ENCODE measurements at places on chromosomes 13 and 19. TPM values are rescaled to one million over a fixed set of nuclear protein-coding genes. Genes with fewer than 3 reads are reported as not detected.

GRCh38 chr13:42762917-42763316, 18.5 kb upstream of the FAM216B start:
- no peaks in the 10 kb centered on the region for H3K4me1 ChIP-seq
- no peak overlapping the region for H3K27ac ChIP-seq
- no peak for DNase-seq

Gene ZNF730
- total RNA-seq: 0.41 TPM

- peaks cover 21% of the 10 kb centered on the region for H3K4me1 ChIP-seq
- peaks cover 30% of the 10 kb centered on the region for H3K27me3 ChIP-seq
- H3K27ac ChIP-seq: no peak overlapping the region
- no peaks in the 10 kb centered on the region for H3K36me3 ChIP-seq
- no peak overlapping the region for H3K4me3 ChIP-seq
Observed at GRCh38 chr19:54099190-54099902, 1.3 kb downstream of the OSCAR start.

- H3K27ac ChIP-seq: no peak overlapping the region
- H3K36me3 ChIP-seq: no peaks in the 10 kb centered on the region
- no peak overlapping the region for H3K4me3 ChIP-seq
- no peaks in the 10 kb centered on the region for H3K4me1 ChIP-seq
- no peaks in the 10 kb centered on the region for H3K27me3 ChIP-seq
Observed at GRCh38 chr13:89457977-89458376, 1786.8 kb downstream of the SLITRK5 start.

DNA sequence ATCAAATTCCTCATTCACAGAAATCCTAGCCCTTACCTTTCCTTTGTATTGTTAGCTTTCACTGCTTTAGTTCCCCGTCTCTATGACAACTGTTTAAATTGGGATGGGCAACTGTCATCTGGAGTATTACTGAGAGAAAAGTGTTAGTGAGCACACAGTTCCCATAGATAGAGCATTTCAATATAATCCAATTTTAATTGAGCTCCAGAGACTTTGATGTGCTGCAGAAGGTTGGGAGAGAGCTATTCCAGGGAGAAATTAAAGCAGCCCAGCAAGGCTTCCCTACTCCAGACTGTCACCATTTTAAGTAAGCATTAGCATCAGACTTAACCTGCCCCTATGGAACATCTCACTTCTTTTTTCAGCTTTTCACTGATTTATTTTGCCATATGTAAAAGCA, 55.0 kb upstream of the MAB21L1 start:
- no peak for DNase-seq
- H3K36me3 ChIP-seq: no peaks in the 10 kb centered on the region
- H3K27ac ChIP-seq: no peak overlapping the region

- DNase-seq: peak; percentile 40
- H3K27ac ChIP-seq: no peak overlapping the region
- H3K4me3 ChIP-seq: no peak overlapping the region
- H3K4me1 ChIP-seq: no peaks in the 10 kb centered on the region
- H3K27me3 ChIP-seq: no peaks in the 10 kb centered on the region
Observed at GRCh38 chr13:37526710-37527473, 71.7 kb downstream of the POSTN start.

GRCh38 chr13:19888799-19889198, 25.4 kb upstream of the ZMYM5 start:
- DNase-seq: no peak
- no peak overlapping the region for H3K27ac ChIP-seq
- no peaks in the 10 kb centered on the region for H3K27me3 ChIP-seq
- no peak overlapping the region for H3K4me3 ChIP-seq
- no peaks in the 10 kb centered on the region for H3K4me1 ChIP-seq
- no peaks in the 10 kb centered on the region for H3K36me3 ChIP-seq

- no peak overlapping the region for H3K4me3 ChIP-seq
- no peak for DNase-seq
- H3K4me1 ChIP-seq: no peaks in the 10 kb centered on the region
- no peak overlapping the region for H3K27ac ChIP-seq
Observed at GRCh38 chr19:32917616-32917996, 48.0 kb upstream of the SLC7A9 start.

GRCh38 chr13:25733001-25733491, 318.8 kb downstream of the SHISA2 start:
- H3K27me3 ChIP-seq: peaks cover 8% of the 10 kb centered on the region
- H3K4me1 ChIP-seq: no peaks in the 10 kb centered on the region
- no peaks in the 10 kb centered on the region for H3K36me3 ChIP-seq
- DNase-seq: no peak
- H3K27ac ChIP-seq: no peak overlapping the region
- H3K4me3 ChIP-seq: no peak overlapping the region

- H3K27me3 ChIP-seq: no peaks in the 10 kb centered on the region
- no peaks in the 10 kb centered on the region for H3K36me3 ChIP-seq
- peak overlapping the region; percentile 99 for H3K27ac ChIP-seq
Observed at GRCh38 chr19:13057147-13057572, 45.5 kb downstream of the LYL1 start.

Measured in heart right ventricle (tissue), 16 donors.